ENCODE measurements at places on chromosomes 6 and 20.

DNA sequence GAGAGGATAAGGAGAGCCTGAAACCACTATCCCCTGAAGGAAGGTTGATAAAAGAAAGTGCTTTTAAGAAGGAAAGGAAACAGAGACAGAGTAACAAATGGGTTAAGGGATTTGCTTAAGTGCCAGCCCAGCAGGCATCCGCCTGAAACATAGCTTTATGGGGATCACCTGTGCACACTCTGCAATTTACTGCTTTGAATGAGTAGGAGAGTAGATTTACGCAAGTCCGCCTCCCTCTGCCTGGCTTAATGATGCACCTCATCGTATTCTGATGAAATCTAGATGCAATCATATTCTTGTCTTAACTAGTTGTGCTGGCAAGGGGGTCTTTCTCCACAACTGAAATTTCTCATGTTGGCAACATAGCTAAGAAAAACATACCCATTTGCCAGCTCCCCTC lies 101.1 kb upstream of the ID4 start:
- no peak for DNase-seq

DNA sequence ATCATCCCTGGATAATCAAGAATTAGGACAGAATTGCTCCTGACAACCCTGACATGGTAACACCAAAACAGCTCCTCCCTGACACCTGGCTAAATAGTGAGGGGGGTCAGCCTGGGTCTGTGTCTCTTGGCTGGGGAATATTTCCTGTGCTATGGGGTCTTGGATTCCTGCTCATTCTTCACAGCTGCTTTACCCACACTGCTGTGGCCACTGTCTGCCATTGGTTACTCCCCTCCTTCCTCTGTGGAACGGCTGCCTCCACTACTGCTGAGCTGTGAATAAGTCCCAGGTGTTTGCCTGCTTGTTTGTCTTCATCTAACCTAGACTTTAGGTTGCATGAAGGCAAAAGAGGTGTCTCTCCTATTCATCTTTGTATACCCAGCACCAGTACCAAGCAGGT lies 33.9 kb upstream of the TXLNB start:
- DNase-seq, result peak; percentile 81

GRCh38 chr20:22795871-22796270 lies 211.5 kb upstream of the FOXA2 start:
- no peak for DNase-seq

DNA sequence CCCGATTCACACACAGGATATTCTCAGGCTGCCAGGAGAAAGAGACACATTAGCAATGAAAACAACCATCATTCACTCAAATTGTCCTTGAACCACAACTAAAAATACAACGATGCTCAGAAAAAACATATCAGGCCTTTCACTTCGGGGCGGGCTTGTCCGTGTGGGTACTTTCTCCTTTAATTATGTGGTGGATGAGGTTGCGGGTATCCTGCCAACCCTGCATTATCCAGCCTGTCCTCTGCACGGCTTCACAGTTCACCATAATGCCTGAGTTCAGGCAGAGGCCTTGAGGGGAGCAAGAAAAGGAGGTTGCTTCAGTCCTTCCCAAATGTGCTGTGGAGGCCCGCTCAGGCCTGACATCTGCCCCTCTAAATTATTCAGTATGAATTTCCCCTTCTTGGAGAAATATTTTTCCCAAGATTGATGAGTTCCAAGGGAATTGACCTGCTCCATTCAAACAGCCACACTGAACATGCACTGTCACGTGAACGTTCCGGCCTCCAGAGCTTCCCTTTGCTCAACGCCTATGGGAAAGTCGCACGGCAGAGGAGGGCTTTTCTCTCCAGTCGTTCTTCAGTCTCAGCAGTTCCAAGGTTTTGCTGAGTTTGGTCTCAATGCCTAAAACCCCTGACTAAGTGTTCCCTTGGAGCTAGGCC lies 70.3 kb downstream of the MYLK4 start:
- no peak for DNase-seq

All from NAMALWA (cell line).